ENCODE measurements at places on chromosomes 3 and 15. TPM values are rescaled to one million over a fixed set of nuclear protein-coding genes. Genes with fewer than 3 reads are reported as not detected.
A peak's percentile ranks its signal among the peaks of the same experiment; 100 is the strongest.

DNA sequence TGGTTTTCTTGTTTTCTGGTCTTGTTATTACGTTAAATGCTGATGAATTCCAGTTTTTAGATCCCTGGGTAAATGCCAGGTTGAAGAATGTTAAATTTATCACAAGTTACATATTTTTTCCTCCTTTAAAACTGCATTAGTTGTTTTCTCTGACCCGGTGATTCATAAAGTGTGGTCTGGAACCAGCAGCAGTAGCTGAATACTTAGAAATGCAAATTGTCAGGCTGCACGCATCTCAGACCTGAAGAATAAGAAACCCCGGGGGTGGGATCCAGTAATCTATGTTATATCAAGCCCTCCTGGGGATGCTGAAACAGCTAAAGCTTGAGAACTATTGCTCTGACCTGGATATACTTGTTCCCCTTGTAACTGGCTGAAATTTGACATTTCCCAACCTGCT, 69.1 kb downstream of the PEX5L start:
- peak; percentile 14 for DNase-seq

DNA sequence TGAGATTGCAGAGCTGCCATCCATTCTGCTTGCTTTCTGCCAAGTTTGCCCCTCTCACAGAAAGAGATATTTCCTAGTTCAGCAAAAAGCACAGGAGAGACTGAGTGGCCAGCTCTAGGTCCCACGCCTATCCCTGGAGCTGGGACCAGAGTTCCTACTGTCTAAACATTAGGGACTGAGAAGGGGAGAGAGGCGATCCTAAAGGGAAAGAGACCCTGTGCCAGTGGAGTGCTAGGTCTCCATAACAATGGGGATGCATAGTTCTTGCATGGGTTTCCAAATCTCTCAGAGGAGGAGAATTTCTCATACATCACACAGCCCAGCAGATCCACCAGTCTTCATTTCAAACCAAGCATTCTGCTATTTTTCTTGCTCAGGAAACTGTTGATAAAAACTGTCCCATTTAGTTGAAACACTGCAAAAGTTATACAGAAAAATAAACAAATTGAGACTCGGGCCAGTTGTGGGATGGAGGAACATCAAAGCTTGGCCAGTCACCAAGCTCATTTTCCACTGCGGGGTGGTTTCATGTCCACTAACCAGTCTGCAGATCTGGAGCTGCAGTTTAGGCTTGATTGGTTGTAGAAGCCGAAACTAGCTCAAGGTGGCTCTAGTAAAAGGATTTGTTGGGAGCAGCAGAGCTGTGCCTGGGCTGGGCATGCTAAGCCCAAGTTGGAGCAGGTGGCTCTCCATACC, 62.7 kb downstream of the EEFSEC start:
- no peak for DNase-seq

DNA sequence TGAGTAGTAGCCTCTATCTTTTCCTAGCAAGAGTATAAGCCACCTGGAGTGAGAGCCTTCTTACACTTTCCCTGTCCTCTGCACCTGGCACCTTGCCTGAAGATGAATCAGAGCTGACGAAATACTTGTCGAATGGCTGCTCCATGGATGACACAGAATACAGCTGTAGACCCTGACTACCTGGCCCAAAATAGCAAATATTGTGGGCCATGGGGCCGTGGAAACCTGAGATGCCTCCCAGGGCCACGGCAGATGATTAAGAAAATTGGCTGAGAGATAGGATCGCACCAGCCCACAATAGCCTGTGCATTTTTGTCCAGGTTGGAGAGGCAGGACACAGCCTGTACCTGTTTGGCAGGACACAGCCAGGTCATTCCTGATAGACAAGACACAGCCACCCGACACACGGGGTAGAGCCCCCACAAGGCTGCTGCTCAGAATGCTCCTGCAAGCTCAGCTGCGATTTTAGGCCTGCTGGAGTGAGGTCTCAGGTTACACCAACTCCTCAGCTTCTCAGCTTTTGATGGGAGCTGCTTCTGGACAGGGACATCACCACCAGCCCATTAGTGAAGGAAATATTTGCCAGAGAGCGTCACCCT, 22.9 kb upstream of the TPM1 start:
- DNase-seq: peak; percentile 99

GRCh38 chr3:37097776-37098175, 76.6 kb downstream of the LRRFIP2 start:
- DNase-seq: no peak

DNA sequence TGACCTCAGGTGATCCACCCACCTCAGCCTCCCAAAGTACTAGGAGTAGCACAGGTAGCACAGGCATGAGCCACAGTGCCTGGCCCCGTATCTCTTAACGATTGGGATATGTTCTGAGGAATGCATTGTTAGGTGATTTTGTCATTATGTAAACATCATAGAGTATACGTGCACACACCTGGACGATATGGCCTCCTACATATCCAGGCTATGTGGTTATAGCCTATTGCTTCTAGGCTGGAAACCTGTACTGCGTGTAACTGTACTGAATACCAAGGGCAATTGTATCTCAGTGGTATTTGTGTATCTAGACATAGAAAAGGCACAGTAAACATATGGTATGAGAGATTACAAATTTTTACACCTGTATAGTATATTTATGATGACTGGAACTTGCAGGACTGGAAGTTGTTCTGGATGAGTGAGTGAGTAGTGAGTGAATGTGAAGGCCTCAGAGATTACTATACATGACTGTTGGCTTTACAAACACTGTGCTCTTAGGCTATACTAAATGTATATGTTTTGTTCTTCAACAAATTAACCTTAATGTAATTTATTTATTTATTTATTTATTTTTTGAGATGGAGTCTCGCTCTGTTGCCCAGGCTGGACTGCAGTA, 120.7 kb downstream of the MBNL1 start:
- peak; percentile 71 for DNase-seq

- DNase-seq: no peak
Measured at GRCh38 chr3:9703736-9704346, at the start of gene CPNE9. Gene CPNE9 (plus strand): TSS chr3:9703833. CDS start chr3:9703997, 164 bp downstream.

Gene IQCH
- 1.0 TPM for polyA plus RNA-seq

Measured in mammary epithelial cell (primary cell).